ENCODE measurements at places on chromosomes 12 and 14.

DNA sequence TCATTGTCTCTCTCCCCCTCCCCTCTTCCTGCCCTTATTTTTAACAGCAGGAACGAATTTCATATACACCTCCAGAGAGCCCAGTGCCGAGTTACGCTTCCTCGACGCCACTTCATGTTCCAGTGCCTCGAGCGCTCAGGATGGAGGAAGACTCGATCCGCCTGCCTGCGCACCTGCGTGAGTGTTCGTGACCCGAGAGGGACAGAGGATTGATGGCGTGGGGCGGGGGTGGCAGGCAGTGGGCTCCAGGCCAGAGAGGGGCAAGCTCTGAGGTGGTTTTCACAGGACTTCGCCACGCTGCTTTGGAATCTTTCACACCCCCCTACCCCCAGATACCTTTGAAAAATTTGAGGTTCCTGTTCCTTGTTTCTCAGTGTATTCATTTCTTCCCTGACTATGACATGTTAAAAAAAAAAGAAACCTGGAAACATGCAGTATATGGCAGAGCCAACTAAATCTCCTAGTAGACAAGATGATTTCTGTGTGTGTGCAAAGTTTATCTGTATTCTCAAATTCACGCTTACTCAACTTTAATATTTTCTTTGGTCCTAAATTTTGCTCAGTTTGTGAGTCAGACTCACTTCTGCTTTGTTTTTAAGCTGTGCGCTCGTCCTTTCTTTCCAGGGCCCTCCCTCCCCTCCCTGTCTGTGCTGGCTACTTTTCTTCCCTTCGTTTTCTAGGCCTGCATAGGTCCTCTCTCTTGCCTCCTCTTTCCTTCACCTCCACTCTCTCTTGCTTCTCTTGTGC is 103.1 kb downstream of the ETV6 start:
- DNase-seq = no peak

DNA sequence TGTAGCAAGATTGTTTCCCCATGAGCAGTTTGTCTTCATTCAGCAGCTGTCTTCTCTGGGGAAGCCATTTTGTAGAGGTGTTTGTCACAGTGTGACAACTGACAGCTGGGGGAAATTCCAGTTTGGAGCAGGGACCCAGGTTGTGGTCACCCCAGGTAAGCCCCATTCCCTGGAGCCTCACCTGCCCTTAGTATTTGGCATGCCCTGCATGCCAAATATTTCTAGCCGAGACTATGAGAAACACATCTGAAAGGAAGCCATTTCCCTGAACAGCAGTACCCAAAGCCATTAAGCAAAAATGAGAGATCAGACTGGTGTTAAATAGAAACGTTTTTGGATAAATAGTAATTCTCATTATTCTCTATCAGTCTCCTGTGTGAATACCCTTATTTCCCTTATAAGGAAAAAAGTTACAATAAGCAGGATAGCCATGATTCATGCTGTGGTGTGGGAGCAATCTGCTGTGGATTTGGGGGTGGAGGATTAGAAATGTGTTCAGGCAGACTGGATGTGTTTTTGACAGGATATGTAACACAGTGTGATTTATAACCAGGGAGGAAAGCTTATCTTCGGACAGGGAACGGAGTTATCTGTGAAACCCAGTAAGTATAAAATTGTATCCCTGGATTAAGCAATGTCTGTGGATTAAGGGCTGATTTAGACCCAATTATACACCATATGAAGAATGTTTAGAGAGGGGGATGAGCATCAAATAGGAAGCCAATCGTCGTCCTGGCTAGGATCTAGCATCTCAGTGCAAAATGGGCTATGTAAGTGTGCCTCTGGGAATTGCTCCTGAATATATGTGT is 68.9 kb downstream of the DAD1 start:
- no peak for DNase-seq

GRCh38 chr12:123621101-123621500 is 12.4 kb downstream of the EIF2B1 start:
- DNase-seq = no peak

DNA sequence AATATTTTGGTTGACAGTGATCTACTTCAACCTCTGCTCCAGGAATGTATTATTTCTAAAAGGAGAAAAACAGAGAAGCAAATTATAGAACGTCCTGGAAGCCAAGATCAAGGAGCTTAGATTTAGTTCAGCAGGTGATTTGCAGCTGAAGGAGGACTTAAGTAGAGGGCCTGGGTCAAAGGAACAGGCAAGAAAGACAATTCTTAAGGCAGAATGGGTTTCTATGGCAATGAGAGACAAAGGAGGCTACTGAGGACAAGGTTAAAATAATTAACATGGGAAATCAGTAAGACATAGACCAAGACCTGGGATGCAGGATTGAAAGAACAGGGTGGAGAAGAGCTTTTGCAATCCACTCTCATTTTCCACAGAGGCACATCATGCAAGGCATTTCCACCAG is 2.4 kb upstream of the SNW1 start:
- DNase-seq = no peak

- DNase-seq = no peak
Measured at GRCh38 chr14:24329736-24330135, 5.1 kb downstream of the ADCY4 start.

DNA sequence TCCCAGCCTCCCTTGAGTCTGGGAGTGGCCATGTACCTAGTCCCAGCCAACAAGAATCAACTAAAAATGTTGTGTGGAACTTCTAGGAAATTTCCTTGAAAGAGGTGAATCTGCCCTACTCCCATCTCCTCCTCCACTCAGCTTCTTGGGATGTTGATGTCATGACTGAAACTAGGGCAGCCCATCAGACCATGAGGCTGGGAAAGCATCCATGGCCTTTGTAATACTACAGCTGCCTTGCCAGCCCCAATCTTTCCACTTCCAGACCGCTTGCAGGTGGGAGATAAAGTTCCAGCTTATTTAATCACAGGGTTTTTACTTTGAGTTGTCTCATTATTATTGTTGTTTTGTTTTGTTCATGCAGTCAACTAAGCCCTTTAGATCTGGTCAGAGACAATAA is 170.3 kb upstream of the LMNTD1 start:
- DNase-seq = no peak

GRCh38 chr12:93518725-93519124 is 51.4 kb downstream of the MRPL42 start:
- DNase-seq = no peak

DNA sequence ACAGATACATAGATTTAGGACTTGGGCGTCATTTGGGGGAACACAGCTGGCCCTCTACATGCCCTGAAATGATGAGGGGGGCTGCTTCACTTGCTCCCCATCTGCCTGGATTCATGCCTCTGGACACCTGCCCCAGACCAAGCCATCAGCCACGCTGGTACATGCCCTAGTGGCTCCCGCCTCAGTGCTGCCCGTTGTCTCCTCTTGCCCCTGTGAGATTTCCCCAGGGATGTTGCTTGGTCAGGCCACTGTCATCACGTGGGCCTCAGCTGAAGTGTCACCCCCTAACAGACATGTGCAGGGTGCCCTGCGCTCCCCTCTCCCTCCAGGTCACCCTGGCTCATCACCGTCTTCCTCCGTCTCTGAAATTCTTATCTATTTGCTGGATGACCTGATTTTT is 157.5 kb downstream of the PIWIL1 start:
- DNase-seq = no peak

DNA sequence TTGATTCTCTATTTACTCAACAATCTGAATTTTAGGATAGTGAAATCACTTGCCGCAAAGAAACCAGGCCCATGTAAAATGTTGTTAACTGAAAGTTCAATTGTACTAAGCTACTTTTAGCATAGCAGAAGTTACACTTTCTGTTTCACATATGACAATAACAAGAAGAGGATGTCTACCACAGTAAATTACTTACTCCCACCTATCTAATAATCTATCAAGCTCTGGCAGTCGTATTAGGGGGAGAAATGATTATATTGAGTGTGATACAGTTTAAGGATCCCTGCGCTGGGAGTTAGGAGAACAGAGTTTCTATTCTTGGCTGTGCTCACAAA is 66.5 kb upstream of the CAND1 start:
- no peak for DNase-seq

DNA sequence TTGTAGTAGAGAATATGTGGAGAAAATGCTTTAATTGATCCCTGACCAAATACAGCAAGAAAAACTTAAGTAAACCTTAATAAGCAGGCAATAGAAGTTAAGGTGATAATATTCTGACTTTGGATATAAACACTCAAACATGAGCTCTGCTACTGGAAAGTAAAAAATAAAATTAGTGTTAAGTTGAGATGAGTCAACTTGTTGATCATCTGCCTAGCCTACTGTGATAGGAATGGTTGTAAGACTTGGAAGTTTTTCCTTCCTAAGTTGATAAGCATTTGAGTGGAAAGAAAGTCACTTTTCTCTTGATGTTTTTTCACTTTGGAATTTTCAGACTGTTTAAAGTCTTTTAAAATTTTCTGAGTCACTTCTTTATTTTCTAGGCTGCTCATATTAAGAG is 26.0 kb downstream of the ADIPOR2 start:
- DNase-seq = no peak

- no peak for DNase-seq
Measured at GRCh38 chr12:19215115-19215514, 85.6 kb downstream of the PLEKHA5 start.

GRCh38 chr12:3551386-3551785 is 60.4 kb downstream of the PRMT8 start:
- DNase-seq = peak; percentile 61

DNA sequence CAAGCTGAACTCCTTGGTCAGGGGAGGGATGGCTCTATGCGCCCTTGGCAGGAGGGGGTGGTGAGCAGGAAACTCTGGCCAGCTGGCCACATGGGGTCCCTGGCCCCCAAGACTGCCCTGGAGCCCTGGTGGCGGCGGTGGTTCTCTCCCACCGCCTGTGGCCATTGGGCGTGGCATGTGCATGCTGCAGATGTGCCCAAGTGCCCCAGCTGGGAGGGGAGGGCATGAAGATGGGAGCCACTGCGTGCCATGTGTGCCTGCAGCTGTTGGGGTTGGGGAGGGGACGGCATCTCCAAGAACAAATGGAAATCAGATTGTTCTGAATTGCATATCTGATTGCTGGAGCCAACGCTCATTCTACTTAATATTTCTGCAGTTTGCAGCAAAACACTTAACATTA is 115.7 kb upstream of the IGF1 start:
- no peak for DNase-seq

DNA sequence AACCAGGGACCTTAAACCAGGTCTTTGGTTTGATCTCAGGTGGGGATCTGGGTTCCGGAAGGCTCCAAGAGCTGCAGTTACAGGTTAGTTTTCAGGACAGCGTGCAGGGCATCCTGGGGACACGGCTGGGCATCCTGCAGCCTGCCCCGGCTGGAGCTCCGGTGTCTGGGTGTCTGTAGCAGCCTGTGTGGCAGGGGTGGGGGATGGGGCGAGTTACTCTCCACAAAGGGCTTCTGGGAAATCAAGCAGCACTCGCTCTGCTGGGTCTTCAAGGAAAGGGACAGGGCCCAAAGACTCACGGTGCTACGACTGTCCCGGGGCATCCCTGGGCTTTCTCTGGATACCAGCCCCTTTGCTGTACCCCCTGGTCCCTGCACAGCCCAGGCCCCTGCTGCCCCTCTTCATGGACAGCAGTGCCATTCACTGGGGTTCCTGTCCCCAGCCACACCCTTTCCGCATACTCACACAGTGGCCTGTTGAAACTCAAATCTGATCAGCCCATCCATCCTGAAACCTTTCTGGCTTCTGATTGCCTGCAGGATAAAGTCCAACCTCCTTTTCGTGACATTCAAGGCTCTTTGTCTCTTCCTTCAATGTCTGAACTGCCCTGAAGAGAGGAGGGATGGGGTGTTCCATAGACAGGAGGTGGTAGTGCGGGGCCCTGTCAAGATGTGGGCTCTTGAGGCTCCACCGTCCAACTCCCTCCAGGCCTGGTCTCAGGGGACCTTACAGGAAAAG is 22.2 kb upstream of the PPP1R13B start:
- DNase-seq = no peak

- no peak for DNase-seq
Measured at GRCh38 chr14:60303745-60304144, 54.7 kb downstream of the PPM1A start.

- DNase-seq = no peak
Measured at GRCh38 chr14:58560208-58560607, 77.6 kb upstream of the DACT1 start.

GRCh38 chr12:126681676-126682075 is 1585.3 kb upstream of the TMEM132C start:
- DNase-seq = no peak

DNA sequence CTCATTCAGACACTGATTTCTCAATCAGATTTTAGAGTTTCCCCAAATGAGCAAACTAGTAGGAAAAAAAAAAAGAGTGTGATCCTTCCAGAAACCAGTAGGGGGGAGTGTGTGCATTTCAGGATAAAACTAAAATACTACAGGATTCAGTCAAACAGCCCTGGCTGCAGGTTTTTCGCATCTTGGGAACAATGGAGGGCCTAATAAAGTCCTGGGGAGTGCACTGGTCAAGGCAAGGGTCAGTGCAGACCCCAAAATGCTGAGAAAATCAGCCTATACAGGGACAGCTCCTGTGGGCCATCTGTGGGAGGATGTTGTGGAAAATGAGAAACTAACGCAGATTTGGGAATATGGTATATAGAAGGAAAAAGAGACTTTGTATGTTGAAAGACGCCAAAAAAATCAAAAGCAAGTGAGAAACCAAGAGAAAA is 22.2 kb upstream of the ABCD4 start:
- no peak for DNase-seq

DNA sequence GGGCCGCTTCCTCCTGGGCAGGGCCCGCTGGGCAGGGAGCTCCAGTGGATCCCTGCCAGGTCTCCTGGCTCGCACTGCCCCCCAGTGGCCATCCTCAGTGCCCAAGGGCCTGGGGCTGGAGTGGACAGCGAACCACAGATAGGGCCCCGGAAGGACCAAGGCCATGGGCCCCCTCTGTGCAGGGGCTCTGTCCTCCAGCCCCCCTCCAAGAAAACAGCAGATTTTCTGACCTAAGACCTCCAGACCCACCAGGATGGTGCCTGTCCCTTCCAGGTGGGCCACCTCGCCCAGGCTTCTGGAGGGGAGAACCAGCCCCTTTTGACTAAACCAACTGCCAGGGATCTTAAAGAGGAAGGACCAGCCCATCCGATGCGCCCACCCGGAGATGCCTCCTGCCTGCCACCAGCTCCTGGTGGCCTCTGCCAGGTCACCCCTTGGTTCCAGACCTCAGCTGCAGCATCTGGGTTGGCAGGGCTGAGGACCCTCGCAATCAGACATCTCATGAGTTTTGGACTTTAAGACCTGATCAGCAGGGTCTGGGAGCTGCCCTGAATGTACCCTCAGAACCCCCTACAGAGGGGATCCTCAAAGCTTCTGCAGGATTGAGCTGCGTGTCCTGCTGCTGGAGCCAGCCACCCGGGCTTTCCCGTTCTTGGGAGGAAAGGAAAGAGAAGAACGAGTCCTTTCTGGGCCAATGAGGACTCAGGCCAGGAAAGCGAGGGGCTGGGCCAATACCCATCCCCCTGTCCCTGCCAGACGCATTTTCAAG is 325.8 kb upstream of the DIO3 start:
- DNase-seq = no peak

DNA sequence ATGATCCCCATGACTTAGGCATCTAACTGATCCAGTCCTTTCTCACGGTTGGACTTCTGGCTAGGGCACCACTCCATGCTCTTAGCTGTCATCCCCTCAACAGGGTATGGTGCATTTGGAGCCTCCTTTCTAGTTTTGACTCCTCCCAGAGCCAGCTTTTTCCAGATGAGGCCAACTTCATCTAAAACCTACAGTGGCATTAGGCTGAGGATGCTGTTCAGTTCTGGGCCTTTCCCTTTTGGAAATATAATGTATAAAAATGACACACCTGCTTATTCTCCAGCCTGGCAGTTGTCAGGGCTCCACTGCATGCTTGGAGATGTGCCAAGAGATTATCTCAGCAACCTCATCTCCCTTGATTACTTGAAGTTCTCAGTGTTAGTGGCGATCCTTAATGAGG is 239.7 kb downstream of the EMP1 start:
- DNase-seq = no peak

- no peak for DNase-seq
Measured at GRCh38 chr14:25074099-25074685, 24.2 kb upstream of the STXBP6 start.
